Stimulated activated CD4-positive, alpha-beta T cell treated with anti-CD3 and anti-CD28 coated beads, Interleukin-12 subunit alpha, Interleukin-12 subunit beta, amount 100 ng/mL, for 24 hours (primary cell): ENCODE measurements at places on chromosomes 16 and 17.

DNA sequence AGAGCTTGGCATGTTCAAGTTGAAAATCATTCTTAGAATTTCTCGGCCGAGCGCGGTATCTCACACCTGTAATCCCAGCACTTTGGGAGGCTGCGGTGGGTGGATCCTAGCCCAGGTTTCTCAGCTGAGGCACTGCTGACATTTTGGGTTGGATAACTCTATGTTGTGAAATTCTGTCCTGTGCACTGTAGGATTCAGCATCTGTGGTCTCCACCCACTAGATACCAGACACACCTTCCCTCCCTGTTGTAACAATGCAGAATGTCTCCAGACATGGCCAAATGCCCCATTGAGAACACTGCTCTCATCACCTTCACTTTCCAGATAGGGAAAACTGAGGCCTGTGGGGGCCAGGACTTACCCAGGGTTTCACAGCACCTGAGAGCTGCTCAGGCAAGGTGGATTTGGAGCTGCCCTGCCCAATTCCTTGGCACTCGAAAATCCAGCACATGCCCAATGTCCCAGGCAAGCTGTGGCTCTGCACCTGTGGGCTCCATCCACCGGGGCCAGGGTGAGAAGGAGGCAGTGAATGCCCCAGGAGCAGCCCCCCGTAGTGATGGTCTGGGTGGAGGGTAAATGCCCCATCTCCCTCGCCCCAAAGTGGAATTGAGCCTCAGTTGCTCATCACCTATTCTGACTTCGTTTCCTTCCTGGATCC is 20.2 kb upstream of the TVP23A start:
- DNase-seq: no peak

DNA sequence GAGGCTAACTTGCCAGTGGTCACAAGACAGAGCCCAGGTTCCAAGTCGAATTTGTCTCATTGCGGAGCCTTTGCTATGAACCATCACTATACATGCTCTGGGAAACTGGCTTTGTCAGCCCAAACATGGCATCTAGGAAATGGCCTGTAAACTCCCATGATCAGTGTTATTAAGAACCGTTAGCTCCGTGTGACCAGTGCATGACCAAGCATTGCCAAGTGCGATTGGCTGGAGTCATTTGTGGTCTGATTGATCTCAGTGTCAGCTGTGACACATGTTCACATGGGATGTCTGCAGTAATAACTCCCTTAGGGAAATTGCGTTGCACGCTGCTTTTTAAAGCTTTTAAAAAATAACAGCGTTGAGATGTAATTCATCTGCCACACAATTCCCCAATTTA is 18.6 kb upstream of the CDH3 start:
- DNase-seq: no peak

- no peak for DNase-seq
These were observed 365.7 kb upstream of the MAF start for GRCh38 chr16:79966226-79966625.

DNA sequence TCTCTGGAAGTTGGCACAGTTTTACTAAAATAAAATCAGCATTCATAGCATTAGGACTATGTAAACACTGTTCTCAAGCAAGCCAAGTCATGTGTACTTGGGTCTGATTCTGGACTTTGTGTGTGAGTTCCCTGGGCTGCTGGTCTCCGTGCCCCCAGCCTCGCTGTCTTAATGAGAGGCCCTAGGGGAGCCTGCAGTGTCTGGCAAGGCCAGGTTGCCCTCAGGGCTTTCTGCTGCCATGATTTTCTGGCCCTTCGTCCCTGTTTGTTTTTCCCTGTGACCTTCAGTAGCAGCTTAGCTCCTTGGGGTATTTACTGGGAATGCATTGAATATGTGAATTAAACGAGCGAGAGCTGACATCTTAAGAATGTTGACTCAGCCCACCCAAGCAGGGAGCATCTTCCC is 161.8 kb downstream of the RPTOR start:
- DNase-seq: no peak

DNA sequence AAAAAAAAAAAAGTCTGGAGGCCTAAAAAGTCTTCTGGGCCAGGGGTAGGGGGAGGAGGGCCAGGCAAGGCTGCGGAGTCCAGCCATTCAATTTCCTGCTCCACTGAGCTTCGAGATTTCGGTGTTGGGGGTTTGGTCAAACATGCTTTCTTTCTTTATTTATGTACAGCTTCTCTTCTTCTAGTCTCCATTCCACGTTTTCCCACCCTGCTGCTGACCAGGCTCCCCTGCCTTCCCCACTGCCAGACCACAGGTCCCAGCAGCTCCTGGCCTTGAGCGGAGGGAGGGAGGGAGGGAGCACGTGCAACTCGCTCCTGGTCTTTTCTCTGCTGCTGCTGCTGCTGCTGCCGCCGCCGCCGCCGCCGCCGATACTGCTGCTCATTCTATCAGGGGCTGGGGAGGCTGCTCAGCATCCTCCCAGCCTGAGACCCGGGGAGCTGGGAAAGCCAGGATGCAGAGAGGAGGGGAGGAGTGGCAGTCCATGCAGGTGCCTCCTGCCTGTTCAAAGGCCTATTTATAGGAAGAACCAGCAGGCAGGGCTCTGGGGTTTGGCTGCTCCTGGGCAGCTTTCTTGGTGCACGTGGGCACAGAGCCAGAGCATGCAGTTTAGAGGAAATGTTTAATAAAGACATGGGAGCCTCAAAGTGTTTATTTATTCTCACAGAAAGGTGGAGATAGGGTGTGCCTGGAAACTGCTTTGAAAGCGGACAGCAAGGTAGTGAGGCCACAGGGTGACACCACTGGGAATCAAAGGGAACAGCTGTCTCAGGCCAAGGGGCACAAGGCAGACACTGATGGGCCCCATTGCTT is 23.4 kb upstream of the ZFHX3 start:
- no peak for DNase-seq

- no peak for DNase-seq
These were observed 1.1 kb downstream of the KATNIP start for GRCh38 chr16:27551036-27551435.

DNA sequence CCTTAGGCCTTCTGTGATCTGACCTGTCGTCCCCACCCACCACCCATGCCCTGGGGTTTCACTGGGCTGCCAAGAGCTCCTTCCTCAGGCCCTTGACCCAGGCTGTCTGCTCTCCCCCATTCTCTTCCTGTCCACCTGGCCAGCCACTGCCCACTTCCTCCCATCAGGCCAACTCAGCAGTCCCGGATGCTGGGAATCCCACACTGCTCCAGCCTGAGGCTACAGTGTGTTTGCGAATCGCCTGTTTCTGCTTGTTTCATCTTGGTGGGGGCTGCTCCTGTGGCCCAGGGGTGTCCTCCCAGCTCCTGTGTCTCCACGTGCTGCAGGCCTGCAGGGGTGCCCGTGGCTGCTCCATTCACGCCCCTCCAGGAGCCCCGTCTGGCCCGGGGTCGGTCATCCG is 839 bp upstream of the METRN start:
- DNase-seq: no peak

GRCh38 chr16:48541108-48541786 is 68.7 kb downstream of the N4BP1 start:
- DNase-seq: no peak

DNA sequence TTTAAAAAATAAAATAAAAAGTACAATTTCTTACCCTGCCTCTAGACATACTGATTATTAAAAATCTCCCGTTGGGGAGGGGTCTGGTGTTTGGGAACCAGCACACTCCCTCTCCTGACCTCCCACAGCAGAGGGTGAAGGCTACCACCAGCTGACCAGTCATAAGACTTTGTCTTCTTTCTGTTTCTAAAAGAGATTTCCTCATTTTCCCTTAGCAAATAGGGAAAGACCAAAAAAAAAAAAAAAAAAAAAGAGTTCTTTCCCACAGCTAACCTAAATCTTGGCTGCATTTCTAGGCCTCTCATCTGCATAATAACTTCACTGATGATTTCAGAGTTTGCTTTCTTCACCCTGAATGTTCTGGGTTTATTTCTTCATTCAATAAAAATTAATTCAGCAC is 30.3 kb downstream of the CDK5RAP3 start:
- DNase-seq: no peak

DNA sequence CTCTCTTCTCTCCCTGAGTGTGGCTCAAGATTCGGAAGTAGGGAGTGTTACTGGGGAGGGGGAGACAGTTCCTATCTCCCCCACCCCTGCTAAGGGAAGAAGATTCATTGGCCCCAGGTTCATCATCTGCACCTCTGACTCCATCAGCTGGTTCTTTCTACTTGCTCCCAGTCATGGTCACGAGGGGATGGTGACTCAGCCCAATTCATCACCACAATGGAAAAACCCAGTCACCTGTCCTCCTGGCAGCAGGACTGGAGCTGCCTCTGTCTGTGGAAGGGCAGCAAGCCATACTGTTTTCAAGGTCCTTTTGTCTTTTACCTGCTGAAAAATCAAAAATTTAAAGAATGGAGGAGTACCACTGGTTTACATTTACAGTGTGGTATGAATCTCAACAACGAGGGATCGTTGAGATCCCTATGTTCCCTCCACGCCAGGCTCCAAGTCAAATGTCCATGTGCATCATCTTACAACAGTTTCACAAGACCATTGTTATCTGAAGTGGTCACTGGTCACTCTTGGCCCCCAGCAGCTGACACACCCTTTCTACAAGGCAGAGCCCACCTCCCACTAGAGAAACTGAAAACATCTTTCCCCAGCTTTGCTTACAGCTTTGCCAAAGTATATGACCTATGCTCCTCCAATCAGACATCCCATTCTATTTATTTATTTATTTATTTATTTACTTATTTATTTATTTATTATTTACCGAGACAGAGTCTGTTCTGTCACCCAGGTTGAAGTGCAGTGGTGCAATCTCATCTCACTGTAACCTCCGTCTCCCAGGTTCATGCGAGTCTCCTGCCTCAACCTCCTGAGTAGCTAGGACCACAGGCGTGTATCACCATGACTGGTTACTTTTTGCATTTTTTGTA is 40.4 kb upstream of the NDRG4 start:
- DNase-seq: peak; percentile 38

DNA sequence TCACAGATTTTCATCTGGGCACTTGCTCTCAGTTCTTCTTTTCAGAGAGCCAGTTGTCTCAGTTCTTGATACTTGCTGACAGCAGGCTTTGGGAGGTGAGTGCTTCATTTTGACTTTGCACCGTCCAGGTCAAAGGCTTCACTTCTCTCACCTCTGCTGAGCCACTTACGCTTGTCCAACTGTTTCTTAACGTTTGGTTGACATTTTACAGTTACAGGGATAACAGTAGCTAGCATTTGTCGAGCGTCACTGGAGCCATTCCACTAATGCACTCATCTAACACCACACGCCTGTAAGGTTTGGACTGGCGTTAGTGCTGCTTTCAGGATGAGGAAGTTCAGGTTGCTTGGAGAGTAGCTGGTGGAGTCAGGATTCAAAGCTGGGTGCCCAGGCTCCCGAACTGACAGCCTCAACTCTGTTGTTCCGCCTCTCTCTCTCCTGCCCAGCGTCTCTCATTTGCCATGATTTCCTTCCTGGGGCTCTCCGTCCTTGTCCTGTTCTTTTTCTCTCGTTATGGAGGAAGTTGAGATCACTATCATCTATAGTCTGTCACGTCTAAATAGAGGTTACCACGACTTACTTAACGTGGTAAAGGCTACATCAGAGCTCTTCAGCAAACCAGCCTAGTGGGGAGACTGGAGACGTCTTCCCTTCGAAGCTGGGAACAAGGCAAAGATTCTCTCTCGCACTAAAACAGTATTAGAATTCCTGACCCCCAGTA is 220.8 kb downstream of the RPTOR start:
- no peak for DNase-seq

GRCh38 chr17:5219536-5219935 is 15.1 kb downstream of the SCIMP start:
- no peak for DNase-seq

DNA sequence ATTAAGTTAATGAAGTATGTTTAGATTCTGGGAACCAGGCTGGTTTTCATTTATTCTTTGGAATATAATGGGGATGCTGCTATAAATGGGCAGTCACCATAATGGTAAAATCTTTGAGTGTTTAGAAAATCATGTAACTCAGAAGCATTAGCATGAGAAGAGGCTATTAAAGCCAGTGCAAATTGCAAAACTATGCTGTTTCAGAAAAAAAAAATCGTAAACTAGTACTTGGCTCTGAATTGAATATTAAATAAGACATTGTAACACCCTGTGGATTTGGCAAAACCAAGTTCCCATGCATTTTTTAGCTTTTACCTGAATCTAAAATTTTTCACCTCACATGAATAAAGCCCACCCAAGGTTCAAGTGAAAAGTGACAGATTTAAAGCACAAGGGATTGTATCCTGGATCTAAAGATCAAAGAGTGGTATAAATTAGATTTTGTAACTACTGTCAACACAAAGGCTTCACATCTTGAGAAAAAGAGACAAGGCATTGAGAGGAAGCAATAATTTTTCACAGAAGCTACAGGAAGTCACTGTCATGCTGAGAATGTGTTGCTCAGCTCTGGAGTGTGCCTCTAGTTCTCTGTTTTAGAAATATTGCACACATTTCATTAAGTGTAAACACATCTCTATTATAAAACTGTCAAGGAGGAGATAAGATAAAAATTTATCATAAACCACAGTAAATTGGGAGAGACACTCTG is 142.2 kb downstream of the ABCA8 start:
- DNase-seq: no peak

DNA sequence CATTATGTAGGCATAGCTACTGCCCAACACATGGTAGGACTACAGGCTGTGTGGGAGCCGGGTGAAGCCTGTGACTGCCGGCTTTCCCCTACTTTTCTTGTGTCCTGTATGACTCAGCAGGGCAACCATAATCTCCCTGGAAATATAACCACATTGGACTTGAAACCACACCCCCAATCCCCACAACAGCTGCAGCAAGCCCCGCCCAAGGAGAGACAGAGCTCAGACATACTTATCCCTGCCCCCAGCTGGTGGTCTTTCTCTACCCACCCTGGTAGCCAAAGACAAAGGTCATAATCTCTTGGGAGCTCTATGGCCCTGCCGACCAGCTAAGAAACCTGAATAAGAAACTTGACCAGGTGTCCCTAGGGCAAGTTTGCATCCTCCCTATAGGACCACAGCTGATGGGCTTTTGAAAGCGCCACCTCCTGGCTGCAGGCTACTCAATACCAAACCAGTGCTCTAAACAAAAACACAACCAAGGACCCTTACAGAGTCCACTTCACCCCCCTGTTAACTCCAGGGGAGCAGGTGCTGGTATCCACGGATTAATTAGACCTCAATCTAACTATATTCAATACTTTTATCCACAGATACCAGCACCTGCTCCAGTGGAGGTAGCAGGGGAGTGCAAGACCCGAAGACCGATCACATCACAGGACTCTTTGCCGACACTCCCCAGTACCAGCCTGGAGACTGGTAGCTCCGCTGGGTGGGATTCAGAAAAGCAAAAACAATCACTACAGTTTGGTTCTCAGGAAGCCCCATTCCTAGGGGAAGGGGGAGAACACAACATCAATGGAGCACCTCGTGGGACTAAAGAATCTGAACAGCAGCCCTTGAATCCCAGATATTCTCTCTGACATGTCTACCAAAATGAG is 91.2 kb downstream of the IRX5 start:
- no peak for DNase-seq
